ENCODE measurements at places on chromosomes 4 and X.

DNA sequence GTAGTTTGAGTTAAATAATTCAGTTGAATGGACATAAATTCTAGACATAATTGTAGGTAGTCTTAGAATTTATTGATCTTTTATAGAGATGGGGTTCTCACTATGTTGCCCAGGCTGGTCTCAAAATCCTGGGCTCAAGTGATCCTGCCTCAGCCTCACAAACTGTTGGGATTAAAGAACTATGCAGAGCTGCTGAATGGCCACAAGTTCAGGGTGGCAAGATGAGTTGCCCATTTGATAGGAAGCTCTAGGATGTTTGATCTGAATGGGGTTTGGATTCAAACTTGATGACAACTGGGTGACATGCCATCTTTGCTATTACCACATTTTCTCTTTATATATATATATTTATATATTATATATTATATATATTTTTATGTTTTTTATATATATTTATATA, 3.6 kb downstream of the RPL36A start:
- no peak for DNase-seq

- DNase-seq, result no peak
Observed at GRCh38 chr4:17680559-17681280, 66.3 kb downstream of the MED28 start.

- no peak for DNase-seq
Observed at GRCh38 chrX:108090491-108091263, 665 bp downstream of the PSMD10 start.

DNA sequence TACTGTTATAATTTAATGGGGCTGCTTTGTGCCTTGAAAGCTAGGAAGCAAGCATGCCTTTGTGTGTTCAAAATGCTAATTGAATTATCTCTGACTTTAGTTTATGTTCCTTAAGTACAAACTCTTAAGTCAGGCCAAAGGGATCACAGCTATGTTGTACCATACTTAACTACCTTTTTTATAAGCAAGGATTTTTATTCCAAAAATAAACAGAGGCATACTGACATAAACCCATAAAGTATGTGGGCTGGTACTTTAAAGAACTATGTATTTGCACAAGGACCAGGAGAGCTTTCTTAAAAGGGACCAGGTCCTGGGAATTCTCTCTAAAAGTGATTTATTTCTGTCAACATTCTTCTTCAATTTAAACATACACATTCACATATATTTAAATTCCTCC, 57.8 kb upstream of the HCCS start:
- DNase-seq, result no peak

DNA sequence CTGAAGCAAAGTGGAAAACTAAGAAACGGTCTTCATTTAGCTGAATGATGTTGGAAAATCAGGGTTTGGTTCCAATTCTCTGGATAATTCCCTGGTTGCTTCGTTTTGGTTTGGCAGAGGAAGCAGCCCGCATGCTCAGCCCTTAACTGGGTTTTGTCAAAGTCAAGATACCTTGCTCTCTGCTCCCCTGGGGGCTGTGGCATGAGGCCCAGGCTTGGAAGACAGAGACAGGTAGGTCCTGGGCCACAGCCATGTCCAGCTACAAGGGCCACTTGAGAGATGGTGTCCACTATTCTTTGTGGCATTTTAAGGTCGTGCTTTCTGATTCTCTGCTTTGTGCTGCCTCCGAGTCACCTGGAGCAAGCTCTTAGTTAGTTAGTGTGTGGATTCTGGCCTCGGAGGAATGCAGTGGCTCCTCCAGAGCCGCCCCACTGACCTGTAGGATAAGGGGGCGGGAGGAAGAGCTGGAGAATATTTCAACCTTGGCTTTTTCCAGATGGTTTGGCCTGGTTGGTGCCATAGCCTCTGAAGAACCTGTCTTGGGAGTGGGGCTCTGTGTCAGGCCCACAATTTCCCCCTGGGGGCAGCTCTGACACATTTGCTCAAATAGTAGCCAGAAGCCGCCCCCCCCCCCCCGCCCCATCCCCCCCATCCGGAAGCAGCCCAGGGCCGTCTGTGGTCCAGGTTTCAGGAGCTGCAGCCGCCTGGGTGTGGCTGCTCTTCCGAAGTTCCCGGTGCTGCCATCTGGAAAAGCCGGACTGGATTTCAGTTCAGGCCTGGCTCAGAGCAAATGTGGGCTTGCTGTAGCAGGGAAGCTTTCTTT, 147.1 kb downstream of the NHS start:
- no peak for DNase-seq

All from activated CD8-positive, alpha-beta memory T cell treated with anti-CD3 and anti-CD28 coated beads for 1 hour (primary cell).